Stimulated activated CD8-positive, alpha-beta memory T cell treated with anti-CD3 and anti-CD28 coated beads, Interleukin-15, amount 100 ng/mL, for 24 hours (primary cell): ENCODE measurements at places on chromosomes 7 and 10.
A peak's percentile ranks its signal among the peaks of the same experiment; 100 is the strongest.

GRCh38 chr7:79786187-79786586 is 332.7 kb upstream of the MAGI2 start:
- no peak for DNase-seq

DNA sequence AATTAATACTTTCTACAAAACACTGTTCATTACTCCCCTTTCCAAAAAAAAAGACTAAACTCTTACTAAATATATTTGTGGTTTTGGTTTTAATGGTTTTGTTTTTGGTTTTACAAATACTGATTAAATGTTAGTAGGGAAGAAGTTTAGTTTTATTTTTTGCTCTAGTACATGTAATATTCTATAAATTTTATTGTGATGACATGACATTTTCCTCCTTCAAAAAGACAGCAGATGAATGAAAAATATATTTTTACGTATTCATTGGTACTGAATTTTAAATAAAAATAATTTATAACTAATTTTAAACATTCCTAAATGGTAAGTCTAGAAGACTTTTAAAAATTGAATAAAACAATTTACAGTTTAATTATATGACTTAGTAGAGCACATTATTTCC is 512.9 kb downstream of the GFRA1 start:
- no peak for DNase-seq

- no peak for DNase-seq
Measured at GRCh38 chr7:138478499-138478908, 18.4 kb downstream of the TRIM24 start.

GRCh38 chr10:83012866-83013265 is 1126.4 kb upstream of the GHITM start:
- DNase-seq, result no peak

DNA sequence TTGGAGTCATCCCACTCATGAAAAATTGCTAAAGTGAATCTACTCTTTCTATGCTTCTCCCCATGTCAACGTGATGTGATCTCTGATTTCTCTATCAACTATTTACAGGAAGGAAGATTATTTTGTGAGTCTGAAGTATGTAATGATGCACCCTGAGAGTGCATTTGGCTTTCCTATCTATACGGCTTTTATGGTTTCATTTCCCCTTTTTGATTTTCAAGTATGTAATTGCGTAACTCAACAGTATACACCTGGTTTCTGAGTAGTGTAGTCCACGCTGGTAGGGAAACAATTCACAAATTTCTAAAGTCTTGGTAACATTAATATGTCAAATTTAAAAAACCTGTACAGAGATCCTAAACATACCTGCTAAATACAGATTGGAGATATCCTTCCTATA is 194.7 kb upstream of the SEMA3A start:
- DNase-seq, result no peak

DNA sequence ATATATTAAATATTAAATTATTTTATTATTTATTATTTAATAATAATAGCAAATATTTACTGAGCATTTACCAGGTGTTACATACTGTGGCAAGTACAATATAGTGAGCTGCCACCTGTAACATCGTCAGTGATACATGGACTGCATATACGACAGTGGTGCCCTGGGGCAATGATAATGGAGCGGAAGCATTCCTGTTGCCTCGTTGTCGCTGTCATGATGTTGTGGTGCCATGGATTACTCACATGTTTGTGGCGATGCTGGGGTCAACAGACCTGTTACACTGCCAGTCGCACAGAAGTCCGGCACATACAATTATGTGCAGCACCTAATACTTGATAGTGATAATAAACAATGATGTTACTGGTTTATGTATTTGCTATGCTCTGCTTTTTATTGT is 20.6 kb downstream of the CAMK1D start:
- DNase-seq, result no peak

GRCh38 chr7:67655168-67655567 is 658.5 kb downstream of the TYW1 start:
- DNase-seq, result no peak

DNA sequence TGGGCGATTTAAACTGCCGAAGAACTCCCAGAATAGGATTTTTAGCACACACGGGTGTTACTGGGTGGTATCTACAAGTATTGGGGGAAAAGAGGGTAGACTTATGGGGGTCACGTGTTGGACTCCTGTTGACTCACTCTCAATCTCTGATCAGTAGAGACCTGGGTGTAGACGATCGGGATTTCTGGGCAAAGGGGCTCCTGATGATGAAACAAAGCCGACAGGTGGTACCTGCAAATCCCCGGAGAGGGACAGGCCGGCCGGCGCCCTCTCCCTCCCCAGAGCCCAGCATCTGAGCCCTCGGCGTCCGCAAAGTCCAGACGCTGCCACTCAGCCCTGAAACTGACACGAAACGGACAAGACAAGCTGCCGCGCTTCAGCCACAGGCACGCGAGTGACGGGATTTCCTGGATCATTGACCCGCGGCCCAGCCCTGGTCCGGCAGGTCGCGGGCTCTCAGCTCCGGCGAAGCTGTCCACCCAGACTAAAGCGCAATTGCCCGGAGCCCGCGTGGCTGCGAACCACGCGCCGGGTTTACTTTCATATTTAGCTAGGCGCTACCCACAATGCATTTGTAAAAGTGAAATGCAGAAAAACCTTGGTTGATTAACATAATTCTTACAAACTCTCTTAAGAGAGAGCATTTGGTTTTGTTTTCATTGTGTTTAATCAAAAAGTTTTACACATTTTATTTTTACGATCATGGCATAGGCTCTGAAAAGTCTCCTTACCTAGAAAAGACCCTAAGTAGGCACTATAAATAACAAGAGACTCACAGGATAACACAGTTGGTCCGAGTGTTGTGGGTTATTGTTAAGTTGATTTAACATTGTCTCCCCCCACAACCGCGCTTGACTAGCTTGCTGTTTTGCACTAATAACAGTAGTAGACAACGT is 56.9 kb upstream of the EZH2 start:
- peak; percentile 35 for DNase-seq

DNA sequence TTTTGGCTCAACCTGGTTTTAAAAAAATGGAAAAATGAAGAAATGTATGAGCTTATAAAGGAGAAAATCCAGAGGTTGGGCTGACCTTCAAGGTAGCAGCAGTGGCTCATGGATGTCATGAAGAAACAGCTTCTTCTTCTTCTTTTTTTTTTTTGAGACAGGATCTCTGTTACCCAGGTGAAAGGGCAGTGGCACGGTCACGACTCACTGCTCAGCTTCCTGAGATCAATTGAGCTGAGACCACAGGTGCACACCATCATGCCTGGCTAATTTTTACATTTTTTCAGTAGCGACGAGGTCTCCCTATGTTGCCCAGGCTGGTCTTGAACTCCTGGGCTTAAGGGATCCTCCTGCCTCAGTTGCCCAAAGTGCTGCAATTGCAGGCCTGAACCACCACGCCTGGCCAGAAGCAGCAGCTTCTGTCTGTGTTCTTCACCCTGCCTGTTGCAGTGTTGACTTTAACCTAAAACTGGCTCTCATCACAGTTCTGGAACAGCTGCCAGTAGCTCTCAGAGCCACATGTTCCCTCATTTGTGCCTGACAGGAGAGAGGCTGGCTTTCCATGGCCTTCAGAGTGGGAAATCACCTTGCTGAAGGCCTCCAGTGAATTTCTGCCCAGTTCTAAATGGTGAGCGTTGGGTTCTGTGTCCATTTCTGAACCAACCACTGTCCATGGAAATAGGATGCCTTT is 117.7 kb downstream of the PFKFB3 start:
- DNase-seq, result no peak

- no peak for DNase-seq
Measured at GRCh38 chr7:166338-167060, 25.9 kb upstream of the FAM20C start.

GRCh38 chr10:71561003-71561574 is 158.5 kb downstream of the C10orf105 start:
- no peak for DNase-seq

DNA sequence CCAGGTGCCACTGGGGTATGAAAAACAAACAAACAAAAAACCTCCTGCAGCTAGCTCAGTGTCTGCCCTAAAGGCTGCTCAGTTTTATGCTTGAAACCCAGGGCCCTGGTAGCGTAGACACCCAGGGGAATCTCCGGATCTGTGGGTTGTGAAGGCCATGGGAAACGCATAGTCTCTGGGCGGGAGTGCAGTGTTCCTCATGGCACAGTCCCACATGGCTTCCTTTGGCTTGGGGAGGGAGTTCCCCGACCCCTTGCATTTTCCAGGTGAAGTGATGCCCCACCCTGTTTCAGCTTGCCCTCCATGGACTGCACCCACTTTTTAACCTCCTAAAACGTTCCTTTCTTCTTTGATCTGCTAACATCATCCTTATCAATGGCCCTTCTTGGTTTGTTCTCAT is 56.0 kb downstream of the AHR start:
- no peak for DNase-seq

DNA sequence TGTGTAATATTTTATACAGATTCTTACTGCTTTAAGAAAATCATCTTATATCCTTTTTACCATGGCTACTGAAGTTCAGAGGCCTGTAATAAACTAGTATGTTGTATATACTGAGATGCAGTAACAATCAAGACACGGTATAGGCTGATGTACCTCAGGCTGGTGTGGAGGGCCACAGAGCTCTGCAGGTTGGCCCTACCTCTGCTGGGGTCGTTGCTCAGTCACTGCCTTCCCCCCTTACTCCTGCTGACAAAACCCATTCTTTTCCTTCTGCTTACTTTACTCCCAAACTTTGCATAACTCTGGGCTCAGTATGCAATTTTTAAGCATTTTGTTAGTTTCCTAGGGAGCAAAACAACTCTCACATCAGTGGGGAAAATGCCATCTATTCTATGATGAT is 200.1 kb upstream of the FOXP2 start:
- no peak for DNase-seq

DNA sequence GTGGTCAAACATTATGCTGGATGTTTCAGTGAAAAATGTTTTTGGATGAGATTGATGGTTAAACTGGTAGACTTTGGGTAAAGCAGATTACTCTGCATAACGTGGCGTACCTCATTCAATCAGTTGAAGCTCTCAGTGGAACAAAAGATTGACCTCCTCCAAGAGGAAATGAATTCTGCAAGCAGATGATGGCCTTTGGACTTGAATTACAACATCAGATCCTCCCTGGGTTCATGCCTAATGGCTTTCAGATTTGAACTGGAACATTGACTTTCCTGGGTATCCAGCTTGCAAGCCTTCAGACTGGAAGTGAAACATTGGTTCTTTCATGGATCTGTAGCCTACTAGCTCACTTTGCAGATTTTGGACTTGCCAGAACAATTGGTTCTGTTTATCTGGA is 169.3 kb upstream of the MALRD1 start:
- DNase-seq, result no peak

GRCh38 chr7:21945454-21946221 is at the start of gene CDCA7L:
TSS of gene CDCA7L (minus strand) at chr7:21945899. CDS start at chr7:21945804, 95 bp downstream.
- DNase-seq, result peak; percentile 29

DNA sequence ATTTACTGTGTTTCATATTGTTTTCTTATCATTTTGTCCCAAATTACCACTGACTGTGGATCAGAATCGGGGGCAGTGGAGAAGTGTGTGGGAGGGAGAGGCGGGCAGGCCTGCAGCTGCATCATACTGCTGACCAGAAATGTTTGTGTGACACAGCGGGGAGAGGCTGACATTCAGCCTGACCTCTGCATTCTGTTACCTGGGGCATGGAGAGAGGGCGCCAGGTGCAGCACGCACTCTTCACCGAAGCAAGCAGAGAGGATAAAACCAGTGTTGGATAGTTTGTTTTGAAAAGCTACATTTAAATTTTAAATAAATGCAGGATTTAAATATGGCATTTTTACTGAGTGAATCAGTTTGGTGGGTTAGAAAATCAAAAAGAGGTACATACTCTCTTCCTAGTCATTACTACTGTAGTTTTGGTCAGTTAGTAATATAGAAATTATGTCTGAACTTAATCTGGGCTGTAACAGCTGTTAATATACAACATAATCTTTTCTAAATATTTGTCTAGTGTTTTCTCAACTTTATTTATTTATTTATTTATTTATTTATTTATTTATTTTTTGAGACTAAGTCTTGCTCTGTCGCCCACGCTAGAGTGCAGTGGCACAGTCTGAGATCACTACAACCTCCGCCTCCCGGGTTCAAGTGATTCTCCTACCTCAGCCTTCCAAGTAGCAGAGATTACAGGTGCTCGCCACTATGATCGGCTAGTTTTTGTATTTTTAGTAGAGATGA is 8.8 kb upstream of the STMP1 start:
- no peak for DNase-seq

DNA sequence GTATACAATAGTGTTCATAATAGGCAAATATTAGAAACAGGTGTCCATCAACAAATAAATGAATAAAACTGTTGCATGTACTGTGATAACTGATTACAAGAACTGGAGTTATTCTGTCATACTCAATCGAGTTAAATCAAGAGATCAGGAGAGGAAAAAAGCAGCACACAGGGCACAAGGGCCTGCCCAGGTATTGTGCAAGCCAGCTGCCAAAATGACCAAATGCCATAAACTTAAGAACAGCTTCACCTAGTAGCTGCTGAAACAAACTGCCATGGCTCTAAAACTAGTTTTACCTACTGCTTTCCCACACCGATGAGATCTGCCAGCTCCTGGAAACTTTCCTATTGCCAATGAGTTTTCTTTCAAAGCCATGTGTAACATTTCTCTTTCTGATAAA is 12.2 kb downstream of the GSAP start:
- no peak for DNase-seq

DNA sequence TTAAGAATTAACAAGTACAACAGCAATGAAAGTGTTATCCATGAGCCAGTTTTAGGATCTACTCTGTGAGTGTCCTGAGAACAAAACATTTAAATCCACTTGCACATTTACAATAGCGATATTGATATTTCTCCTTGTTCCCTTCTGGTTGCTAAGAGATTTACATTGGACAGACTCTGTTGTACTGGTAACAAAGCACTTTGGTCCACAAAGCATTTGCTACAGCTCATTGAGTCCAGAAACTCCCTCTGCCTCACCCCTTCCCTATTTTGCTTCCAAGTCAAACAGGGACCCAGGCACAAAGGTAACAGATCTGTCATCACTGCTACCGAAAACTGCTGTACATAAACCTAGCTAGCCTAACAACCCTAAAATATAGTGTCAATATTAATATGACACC is 2.1 kb downstream of the ANK3 start:
- DNase-seq, result no peak

DNA sequence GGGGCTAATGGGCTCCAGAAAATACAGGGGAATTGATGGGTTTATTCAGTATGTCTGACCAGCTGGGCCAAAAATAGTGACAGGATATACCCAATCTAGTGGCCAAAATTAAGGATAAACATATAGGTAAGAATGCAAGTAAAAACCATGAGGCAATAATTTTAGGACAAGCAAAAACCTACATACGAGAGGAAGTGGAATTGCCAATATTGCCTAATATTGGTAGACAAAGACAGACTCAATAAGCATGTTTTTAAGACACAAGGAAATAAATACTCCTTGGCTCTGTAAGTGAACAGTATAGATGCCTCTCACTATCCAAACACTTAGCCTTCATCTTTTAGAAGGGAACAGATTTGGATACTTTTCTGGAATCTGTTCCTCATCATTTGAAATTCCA is 51.0 kb downstream of the ATXN7L1 start:
- no peak for DNase-seq

GRCh38 chr7:50679218-50680007 is 103.3 kb downstream of the GRB10 start:
- DNase-seq, result no peak

GRCh38 chr10:129689671-129690071 is 222.6 kb downstream of the MGMT start:
- no peak for DNase-seq

- no peak for DNase-seq
Measured at GRCh38 chr7:18958627-18959026, 158.8 kb downstream of the TWIST1 start.
